ENCODE measurements at places on chromosomes 11 and 22.

GRCh38 chr11:61162092-61162941, 1.1 kb upstream of the VPS37C start:
- H3K4me1 ChIP-seq, result peaks cover 17% of the 10 kb centered on the region
- H3K4me3 ChIP-seq, result peak overlapping the region; percentile 76
- no peaks in the 10 kb centered on the region for H3K36me3 ChIP-seq
- no peaks in the 10 kb centered on the region for H3K27me3 ChIP-seq
- H3K27ac ChIP-seq, result peak overlapping the region; percentile 39

GRCh38 chr11:72426758-72427157, 7.6 kb downstream of the CLPB start:
- no peaks in the 10 kb centered on the region for H3K27me3 ChIP-seq
- H3K36me3 ChIP-seq, result no peaks in the 10 kb centered on the region
- no peak overlapping the region for H3K4me3 ChIP-seq
- H3K27ac ChIP-seq, result no peak overlapping the region
- no peak for DNase-seq

DNA sequence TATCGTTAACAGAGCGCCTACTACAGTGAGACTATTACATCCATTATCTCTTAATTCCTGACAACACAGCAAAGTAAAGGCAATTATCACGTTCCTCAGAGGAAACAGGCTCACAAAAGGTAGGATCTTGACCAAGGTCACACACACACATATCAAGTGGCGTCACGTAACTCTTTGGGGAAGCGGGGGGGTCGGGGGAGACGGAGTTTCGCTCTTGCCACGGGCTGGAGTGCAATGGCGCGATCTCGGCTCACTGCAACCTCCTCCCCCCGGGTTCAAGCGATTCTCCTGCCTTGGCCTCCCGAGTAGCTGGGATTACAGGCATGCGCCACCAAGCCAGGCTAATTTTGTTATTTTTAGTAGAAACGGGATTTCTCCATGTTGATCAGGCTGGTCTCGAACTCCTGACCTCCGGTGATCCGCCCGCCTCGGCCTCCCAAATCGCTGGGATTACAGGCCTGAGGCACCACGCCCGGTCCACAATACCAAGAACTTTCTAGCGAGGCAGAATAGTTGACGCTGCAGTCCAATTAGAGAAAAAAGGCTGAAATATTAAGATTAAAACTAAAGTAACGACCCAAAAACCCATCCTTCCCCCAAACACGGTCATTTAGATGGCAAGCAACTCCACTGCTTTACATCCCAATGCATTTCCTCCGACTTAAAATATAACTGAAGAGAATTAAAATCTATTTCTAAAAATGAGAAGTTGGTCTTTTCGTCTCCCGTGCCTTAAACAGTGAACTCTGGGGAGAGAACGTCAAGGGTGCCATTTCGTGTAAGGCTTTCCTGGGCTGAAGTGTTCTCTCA, 1.2 kb downstream of the DDX17 start:
- peak; percentile 29 for DNase-seq
- H3K27me3 ChIP-seq, result no peaks in the 10 kb centered on the region
- H3K27ac ChIP-seq, result peak overlapping the region; percentile 99
- peaks cover 25% of the 10 kb centered on the region for H3K36me3 ChIP-seq

- H3K4me1 ChIP-seq, result no peaks in the 10 kb centered on the region
- no peak overlapping the region for H3K4me3 ChIP-seq
- DNase-seq, result peak; percentile 74
- H3K27ac ChIP-seq, result no peak overlapping the region
Observed at GRCh38 chr11:130213143-130213978, 53.8 kb downstream of the ST14 start.

- H3K4me3 ChIP-seq, result no peak overlapping the region
- H3K4me1 ChIP-seq, result no peaks in the 10 kb centered on the region
- no peaks in the 10 kb centered on the region for H3K27me3 ChIP-seq
Observed at GRCh38 chr22:48941903-48942575, 885.6 kb downstream of the BRD1 start.

DNA sequence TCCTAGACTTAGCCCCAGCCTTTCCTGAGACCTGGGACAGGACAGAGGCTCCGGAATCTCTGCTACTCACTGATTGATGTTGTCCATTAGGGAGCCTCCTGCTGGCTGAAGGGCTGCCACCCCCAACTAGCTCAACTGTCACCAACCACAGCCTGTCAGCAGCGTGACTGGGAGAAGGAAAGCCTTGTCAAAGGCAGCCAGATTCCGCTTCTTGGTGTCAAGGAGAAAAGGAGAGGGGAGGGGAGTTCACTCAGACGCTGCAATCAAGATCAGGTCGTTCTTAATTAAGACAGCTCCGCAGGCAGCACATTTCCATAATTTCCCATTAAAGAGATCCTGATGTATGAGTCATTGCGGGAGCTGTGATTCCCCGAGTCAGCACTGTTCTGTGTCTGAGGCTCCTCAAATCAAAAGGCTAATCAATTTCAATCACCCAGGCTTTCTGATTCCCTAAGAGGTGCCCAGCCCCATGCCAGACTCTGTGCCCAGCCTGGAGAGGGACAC, 152.8 kb upstream of the ZBED5 start:
- no peak overlapping the region for H3K4me3 ChIP-seq
- no peaks in the 10 kb centered on the region for H3K4me1 ChIP-seq
- peaks cover 5% of the 10 kb centered on the region for H3K27me3 ChIP-seq
- DNase-seq, result peak; percentile 70

- no peak overlapping the region for H3K27ac ChIP-seq
- peaks cover 15% of the 10 kb centered on the region for H3K27me3 ChIP-seq
- no peaks in the 10 kb centered on the region for H3K36me3 ChIP-seq
- H3K4me3 ChIP-seq, result no peak overlapping the region
- peak; percentile 19 for DNase-seq
- H3K4me1 ChIP-seq, result no peaks in the 10 kb centered on the region
Observed at GRCh38 chr11:1706634-1707400, 9.8 kb downstream of the KRTAP5-6 start.

GRCh38 chr11:95993438-95994298, 69.8 kb upstream of the MTMR2 start:
- H3K4me3 ChIP-seq, result no peak overlapping the region
- no peaks in the 10 kb centered on the region for H3K27me3 ChIP-seq
- no peak overlapping the region for H3K27ac ChIP-seq
- H3K4me1 ChIP-seq, result no peaks in the 10 kb centered on the region
- no peaks in the 10 kb centered on the region for H3K36me3 ChIP-seq
- DNase-seq, result no peak

- H3K27ac ChIP-seq, result no peak overlapping the region
- H3K27me3 ChIP-seq, result no peaks in the 10 kb centered on the region
- no peak overlapping the region for H3K4me3 ChIP-seq
- H3K4me1 ChIP-seq, result peaks cover 73% of the 10 kb centered on the region
Observed at GRCh38 chr11:65492637-65493366, 6.0 kb upstream of the MALAT1 start.

GRCh38 chr22:17870407-17870806, 96.1 kb upstream of the BID start:
- H3K36me3 ChIP-seq, result no peaks in the 10 kb centered on the region
- H3K27ac ChIP-seq, result no peak overlapping the region
- no peaks in the 10 kb centered on the region for H3K27me3 ChIP-seq
- H3K4me1 ChIP-seq, result no peaks in the 10 kb centered on the region
- no peak overlapping the region for H3K4me3 ChIP-seq
- DNase-seq, result no peak

DNA sequence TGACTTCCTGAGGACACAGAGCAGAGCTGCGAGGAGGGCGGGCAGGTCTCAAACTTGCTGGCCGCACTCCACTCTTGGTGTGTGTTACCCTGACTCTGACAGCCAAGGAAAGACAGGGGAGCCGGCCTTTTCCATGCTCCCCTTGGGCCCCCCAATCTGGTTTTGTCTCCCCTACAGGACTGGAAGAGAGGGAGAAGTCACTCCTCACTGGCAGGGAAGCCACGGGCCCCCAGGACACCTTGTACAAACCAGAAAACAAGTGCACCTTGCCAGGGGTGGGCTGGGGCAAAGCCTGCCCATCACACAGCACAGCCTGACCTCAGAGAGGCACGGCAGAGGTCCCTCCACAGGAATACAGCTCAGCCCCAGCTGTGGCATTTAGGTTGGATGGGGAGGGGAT, 20.2 kb downstream of the CBX7 start:
- H3K36me3 ChIP-seq, result no peaks in the 10 kb centered on the region
- peaks cover 30% of the 10 kb centered on the region for H3K4me1 ChIP-seq
- no peak overlapping the region for H3K27ac ChIP-seq
- no peak for DNase-seq
- H3K4me3 ChIP-seq, result no peak overlapping the region

DNA sequence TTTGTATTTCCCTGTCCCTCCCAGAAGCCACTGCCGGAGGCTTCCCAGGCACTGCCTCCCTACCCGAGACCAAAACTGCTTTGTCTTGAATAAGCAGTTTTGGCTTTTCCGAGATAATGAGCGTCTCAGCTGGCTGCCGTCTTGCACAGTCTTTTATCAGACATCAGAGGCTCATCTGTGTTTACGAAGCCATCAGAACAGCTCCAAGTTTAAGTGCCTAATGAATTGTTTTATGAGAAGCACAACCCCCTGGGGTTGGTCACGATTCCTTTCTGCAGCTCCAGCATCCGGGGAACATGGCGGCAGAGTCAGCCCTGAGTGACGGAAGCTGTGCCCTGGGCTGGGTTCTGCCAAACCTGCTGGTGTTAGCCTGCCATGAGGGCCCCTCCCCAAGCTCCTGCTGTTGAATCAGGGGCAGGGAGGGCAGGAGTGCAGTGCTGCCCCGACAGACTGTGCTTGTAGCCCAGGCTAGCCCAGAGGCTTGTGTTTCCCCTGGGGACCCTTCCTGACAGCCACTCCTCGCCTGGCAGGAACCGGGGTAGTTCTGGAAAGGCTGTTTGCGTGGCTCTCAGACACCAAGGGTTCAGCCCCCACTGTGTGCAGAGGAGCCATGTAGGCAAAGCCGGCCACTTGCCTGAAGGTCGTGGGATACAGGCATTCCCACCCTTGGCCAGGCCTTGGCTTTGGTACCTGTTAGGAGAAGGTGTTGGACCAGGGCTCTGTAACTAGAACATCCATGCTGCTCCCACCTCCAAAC, 96.1 kb downstream of the MORC2 start:
- DNase-seq, result no peak
- no peaks in the 10 kb centered on the region for H3K4me1 ChIP-seq
- H3K27ac ChIP-seq, result no peak overlapping the region
- no peak overlapping the region for H3K4me3 ChIP-seq
- no peaks in the 10 kb centered on the region for H3K36me3 ChIP-seq

- no peaks in the 10 kb centered on the region for H3K36me3 ChIP-seq
- H3K27ac ChIP-seq, result no peak overlapping the region
- peaks cover 17% of the 10 kb centered on the region for H3K4me1 ChIP-seq
- DNase-seq, result no peak
- no peak overlapping the region for H3K4me3 ChIP-seq
- H3K27me3 ChIP-seq, result no peaks in the 10 kb centered on the region
Observed at GRCh38 chr11:128572965-128573364, 14.4 kb downstream of the ETS1 start.

DNA sequence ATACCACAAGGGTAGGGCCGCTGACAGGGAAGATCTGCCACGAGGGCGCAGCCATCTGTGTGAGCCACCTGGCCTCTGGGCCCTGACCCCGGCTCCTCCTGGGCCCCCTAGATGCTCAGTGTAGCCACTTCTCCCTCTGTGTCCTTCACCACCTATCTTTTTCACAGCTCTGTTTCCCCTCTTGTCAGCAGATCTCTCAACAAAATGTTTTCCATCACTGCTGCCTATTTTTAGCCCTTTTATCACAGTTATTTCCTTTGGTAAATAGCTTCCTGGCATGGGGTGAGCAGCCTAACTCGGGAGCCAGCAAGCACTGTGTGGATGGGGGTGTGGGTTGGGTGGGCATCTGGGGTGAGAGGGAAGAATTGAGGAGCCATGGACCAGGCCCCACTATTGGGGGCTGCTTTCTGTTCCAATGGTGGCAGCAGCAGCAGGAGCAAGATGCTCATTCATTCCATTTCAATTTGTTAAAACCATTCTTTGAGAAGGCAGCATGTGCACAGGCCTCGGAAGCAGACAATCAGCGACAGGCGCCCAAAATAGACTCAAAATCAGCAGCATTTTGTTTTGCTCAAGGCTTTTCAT, 135.2 kb upstream of the NAV2 start:
- no peaks in the 10 kb centered on the region for H3K36me3 ChIP-seq
- H3K4me1 ChIP-seq, result peaks cover 19% of the 10 kb centered on the region
- no peak overlapping the region for H3K4me3 ChIP-seq
- H3K27ac ChIP-seq, result no peak overlapping the region
- DNase-seq, result no peak

- H3K27me3 ChIP-seq, result no peaks in the 10 kb centered on the region
- no peaks in the 10 kb centered on the region for H3K36me3 ChIP-seq
- H3K4me3 ChIP-seq, result no peak overlapping the region
- no peak for DNase-seq
- H3K27ac ChIP-seq, result no peak overlapping the region
Observed at GRCh38 chr22:17831501-17832251, 57.4 kb upstream of the BID start.

GRCh38 chr11:110857892-110858546, 145.8 kb upstream of the ARHGAP20 start:
- no peaks in the 10 kb centered on the region for H3K4me1 ChIP-seq
- H3K36me3 ChIP-seq, result no peaks in the 10 kb centered on the region
- no peaks in the 10 kb centered on the region for H3K27me3 ChIP-seq
- DNase-seq, result no peak
- H3K4me3 ChIP-seq, result no peak overlapping the region

DNA sequence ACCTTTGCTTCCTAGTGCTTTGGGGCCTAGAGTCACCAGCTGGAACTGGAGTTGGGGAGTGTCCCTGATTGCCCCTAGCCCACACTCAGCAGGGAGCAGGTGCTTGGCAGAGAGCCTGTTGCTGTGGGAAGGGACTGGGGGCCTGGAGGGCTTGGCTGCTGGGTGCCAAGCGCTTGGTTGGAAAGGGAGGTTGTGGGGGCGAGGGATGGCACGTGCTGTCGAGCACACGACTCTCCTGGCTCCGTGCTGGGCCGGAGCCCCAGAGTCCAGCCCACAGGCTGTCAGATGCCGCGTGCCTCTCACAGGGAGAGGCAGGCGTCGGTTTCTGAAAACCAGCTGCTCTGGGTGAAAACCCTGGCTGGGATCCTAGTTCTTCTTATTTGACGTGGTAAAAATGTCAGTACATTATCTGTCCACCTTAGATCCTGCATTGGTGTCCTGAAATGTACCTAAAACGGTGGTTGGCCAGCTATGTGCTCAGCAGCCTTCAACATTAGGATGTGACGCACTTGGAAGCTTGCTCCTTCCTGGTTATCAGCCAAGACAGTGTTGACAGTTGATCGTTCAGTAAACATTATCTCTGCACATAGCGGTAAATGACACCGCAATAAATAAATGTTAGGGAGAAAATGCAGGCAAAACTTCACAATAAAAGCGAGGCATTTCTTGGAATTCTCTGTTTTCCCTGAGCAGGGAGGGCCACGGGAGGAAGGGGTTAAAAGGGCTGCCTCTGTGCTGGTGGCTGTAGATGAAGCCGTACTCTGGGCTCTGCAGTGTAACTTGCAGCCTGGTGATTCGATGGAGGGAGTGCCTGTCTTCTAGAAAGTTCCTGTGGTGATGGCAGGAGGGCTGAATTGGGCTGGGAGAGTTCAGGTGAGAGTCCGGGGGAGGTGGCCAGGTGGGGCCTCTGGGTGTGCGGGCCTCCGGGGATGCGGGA, 29.2 kb downstream of the GRAMD4 start:
- no peak overlapping the region for H3K4me3 ChIP-seq
- DNase-seq, result no peak
- no peak overlapping the region for H3K27ac ChIP-seq
- H3K36me3 ChIP-seq, result no peaks in the 10 kb centered on the region

GRCh38 chr22:49812838-49813237, 14.8 kb downstream of the BRD1 start:
- no peak overlapping the region for H3K27ac ChIP-seq
- no peaks in the 10 kb centered on the region for H3K4me1 ChIP-seq
